COLO829 (cell line): ENCODE measurements at places on chromosomes 12 and 14.

DNA sequence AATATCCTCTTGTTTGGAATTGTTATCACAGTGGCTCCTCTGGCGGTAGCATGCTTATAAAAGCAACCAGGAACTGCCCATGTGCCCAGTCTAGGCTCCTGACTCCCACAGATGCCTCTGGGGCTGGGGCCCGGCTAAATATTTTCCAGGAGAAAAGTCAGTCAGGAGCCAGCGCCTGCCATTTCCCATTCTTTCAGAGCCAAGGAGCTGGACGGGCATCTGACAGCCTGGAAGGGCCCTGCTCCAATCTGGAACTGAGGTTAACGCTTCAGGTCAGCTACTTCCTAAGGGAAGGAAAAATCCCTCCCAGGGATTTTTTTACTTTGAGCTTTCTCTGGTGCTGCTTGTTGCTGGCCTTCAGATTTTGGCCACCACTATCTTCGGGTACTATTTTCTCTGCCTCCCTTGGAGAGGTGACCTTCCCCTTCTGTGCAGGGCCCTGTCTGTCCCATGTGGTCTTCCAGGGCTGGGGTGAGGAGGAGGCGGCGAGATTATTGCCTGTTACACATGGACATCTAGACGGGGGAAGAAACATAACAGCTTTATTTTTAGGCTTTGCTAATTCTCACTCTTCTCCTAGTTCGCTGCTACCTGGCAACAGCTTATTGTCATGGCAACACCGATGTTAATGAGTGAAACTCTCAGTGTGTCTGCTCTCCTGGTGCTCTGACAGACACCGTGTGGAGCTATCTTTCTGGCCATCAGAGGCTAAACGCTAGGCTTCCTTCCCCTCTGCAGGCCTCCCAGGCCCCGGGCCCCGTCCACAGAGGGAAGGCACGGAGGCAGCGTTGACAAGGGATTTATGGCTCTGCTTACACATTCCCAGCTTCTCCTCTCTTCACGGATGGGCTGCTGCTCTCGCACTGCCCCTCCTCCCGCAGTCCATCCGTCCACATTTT lies 160.4 kb downstream of the CACNA1C start:
- no peak for DNase-seq

DNA sequence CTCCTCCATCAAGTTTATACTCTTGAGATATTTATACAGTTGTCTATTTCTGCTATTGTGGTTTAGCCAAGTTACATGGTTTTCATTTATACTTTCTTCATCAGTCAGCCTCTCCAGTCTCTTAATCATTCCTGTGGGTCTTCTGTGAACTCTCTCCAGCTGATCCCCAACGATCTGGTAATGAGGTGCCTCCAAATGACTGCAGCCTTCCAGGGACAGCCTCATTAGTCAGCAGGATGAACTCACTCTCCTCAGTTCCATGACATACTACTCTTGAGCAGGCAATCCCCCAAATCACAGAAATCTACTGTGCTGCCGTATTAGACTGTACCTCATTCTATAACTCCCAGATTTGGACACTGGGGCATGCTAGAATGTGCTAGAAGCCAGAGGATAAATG lies 15.3 kb downstream of the AREL1 start:
- DNase-seq = no peak

GRCh38 chr14:44803239-44803905 lies 158.4 kb downstream of the KLHL28 start:
- DNase-seq = peak; percentile 77

DNA sequence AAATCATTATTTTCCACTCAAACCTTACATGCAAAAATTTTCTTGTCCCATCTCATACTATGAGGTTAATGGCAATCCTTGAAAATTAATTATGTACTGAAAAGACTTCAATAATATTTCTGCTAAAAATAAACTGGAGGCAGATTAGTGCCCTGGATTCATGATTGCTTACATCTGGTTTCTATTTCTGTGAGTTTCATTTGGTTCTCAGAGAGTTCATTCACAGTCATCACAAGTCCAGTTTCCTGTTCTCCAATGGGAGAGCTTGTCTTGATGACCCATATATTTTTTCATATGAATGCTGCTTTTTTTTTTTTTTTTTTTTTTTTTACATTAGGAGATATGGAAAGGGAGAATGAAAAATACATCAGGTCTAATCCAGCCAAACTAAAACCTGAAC lies 6.6 kb upstream of the PTHLH start:
- no peak for DNase-seq

DNA sequence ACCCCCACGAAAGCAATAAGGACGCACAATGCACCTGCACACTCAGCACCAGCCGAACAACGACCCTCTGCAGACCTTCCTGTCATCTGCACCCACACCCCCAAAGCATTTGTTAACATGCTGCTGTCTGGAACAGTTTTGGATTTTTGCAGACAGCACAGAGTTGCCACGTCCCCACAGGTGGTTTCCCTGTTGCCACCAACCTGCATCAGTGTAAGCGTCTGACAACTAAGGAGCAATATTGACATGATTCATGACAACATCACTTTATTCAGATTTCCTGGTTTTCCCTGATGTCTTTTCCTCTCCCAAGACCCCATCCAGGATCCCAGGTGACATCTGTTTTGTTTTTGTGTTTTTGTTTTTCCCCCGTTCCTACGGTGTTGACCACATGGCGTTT lies 150.7 kb upstream of the C14orf180 start:
- DNase-seq = no peak

DNA sequence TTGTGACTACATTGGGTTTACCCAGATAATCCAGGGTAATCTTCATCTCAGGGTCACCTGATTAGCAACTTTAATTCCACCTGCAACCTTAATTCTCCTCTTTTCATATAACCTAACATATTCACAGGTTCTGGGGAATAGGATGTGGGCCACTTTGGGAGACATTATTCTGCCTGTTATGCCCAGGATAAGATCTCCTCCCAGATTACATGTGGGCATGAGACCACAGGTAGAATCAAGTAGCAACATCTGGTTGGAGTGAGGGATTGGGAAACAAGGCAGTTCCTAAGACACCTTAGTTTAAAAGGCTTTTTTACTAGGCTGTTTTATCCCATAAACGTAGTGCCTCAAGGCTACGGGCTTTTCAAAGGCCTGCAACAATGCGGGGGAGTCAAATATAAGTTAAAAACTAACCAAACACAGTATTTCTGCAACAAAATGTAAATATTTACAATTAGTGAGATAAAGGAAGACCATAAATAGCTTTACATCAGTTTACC lies 181.5 kb downstream of the FOXA1 start:
- DNase-seq = no peak

DNA sequence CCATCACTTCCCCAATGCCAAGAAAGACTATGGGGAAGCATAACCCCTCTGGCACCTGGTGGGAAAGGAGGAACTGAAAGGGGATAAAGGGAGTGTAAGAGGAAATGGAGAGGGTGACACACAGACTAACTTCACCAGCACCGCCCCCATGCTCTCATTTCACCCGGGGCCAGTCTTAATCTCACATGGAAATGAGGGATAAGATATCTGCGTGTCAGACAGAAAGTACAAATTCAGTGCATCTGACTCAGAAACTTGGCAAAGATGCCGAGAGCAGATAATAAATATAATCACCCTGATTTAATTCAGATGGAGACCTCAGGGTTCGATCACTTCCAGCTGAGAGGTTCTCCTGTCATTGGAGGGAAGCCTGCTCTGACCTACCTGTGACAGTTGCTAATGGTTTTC lies 191.6 kb downstream of the DUSP6 start:
- DNase-seq = peak; percentile 61

DNA sequence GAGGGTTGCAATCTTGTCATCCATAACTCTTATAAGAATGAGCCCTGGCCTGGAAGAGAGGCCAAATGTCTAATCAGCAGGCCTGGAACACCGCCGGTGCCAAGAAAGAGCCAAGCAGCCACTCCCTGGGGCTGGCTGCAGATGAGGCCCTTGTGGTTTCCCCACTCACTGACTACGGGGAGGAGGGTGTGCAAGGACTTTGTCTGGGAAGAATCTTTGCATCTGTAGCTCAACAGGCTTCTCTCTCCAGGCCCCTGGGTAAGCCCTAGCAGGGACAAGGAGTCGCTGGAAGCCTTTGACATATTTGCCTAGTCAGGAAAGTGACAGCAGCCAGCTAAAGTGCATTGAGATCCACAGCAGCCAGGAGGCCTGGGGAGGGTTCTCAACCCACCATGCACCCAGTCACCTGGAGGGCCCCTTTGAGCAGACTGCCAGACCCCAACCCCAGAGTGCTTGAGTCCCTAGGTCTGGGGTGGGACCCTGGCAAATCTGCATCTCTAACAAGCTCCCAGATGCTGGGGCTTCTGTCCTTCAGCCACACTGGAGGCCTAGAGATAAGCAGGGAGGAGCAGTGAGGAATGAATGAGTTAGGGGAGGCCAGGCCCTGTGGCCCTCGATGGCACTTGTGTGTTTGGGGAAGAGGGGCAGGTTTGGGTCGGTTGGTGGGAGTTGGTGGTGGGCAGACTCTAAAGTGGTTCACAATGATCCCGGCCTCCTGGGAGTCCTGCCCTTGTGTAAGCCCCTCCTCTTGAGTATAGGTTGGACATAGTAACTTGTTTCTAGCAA lies 13.9 kb upstream of the LRTM2 start:
- DNase-seq = no peak
